ENCODE measurements at places on chromosomes 3 and 15.

DNA sequence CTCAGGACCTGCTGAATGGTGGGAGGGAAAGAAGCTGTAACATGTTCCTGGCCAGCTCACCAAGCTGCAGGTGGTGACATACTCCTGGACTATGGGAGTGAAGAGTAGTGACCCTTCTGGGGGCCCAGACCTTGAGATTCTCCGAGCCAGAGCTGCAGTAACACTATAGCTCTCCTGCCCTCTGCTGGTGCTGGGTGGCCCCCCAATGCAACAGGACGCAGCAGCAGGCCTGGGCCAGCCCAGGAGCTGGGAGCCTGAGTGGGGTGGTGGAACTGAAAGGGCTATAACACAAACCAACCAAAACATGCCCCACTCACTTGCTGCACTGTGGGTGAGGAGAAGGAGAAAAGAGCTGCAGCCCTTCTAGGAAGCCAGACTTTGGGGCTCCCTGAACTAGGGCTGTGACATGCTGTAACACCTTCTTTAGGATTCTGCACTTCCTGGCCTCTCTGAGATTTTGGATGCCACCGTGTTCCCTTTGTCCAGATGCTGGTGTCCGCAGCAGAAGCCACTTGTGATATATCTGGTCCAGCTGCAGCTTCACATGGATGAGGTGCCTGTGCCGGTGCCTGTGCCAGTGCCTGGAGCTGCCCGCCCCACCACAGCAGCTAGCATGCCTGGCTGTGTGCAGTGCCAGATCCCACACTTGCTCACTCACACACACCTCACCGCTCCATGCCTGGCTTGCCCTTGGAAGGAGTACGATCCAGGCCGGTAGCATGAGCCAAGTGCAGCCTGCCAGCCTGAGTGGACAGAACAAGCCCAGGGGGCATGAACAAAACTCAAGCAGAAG lies 636.8 kb upstream of the KCNMB2 start:
- no peak for DNase-seq

- no peak for DNase-seq
Observed at GRCh38 chr3:164903820-164904451, 174.4 kb downstream of the SI start.

DNA sequence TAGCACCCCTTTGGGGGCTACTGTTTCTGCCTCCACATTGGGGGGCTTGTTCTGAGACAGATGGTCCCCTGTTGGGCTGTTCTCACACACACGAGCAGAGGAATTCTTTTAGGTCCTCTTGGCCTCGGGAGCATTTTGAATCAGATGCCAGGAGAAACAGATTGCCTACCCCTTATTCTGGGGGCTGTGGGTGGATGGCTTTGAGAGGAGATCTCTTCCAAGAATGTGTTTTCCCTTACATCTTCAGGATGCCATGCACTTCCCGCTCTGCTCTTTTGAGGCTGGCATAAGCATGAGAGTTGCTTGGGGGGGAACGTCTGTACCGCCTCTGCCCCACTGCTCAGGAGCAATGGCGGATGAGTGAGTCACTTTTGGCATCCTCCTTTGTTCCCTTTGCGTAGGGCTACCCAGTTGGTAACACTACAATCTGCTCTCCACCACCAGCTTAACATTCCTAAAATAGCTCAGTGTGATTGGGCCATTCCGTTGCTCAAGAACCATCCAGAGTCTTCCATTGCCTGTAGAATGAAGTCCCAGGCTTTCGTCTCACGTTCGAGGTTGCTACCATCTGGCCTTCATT lies 154.4 kb downstream of the RPLP1 start:
- no peak for DNase-seq

DNA sequence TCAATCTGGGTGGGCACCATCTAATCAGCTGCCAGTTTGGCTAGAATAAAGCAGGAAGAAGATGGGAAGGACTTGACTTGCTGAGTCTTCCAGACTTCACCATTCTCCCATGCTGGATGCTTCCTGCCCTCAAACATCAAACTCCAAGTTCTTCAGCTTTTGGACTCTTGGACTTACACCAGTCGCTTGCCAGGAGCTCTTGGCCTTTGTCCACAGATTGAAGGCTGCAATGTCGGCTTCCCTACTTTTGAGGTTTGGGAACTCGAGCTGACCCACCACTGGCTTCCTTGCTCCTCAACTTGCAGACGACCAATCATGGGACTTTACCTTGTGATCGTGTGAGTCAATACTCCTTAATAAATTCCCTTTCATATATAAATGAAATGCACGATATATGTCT lies 8.6 kb upstream of the LIPC start:
- no peak for DNase-seq

DNA sequence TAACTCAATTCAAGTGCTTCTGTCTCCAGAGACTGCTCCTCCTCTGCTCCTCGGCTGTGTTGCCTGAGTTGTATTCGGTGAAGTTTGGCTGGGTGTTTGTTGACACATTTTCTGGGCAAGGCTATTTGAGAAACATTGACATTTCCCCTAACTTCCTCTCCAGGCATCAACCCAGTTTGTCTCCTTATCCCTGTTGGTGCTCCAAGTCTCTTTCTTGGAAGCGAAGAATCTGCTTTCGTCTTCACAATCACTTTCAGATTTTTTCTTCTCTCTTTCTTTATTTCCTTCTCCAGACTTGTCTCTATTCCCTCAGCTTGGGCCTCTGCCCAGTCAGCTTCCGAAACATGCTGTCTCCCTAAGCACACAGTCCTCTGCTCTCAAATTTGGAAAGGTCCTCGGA lies 84.7 kb downstream of the ETV5 start:
- DNase-seq: no peak

GRCh38 chr3:122679882-122680474 lies 661 bp upstream of the PARP14 start:
- peak; percentile 34 for DNase-seq

GRCh38 chr3:9064850-9065249 lies 101.6 kb upstream of the RAD18 start:
- DNase-seq: no peak

Measured in hippocampal formation (tissue), 2 donors.